A549 treated with CORT108297 at 1 μM for 4 hours (cell line): ENCODE measurements at places on chromosomes 7 and 10. TPM values are rescaled to one million over a fixed set of nuclear protein-coding genes. Genes with fewer than 3 reads are reported as not detected.

Gene AOAH
- 0.10 TPM in 1 of 5 replicates, not detected in the others for total RNA-seq

Gene FOXI2
- total RNA-seq = not detected in 5 replicates

Gene THSD7A
- 1.5 to 2.6 TPM (median 2.3 TPM) in 5 replicates for total RNA-seq

Gene GNA12
- 38.2 to 46.7 TPM (median 44.4 TPM) in 5 replicates for total RNA-seq

Gene FKBP9
- 71.5 to 131 TPM (median 85.2 TPM) in 5 replicates for total RNA-seq

Gene ZNF365
- 0.93 to 1.3 TPM (median 1.2 TPM) in 5 replicates for total RNA-seq

Gene PRSS37
- not detected in 5 replicates for total RNA-seq

Gene ZWINT
- total RNA-seq = 80.5 to 104 TPM (median 87.1 TPM) in 5 replicates

Gene TDRD1
- total RNA-seq = not detected in 5 replicates

Gene COL26A1
- 0.32 to 0.58 TPM (median 0.49 TPM) in 5 replicates for total RNA-seq
